Aorta (tissue), 5 donors: ENCODE measurements at places on chromosomes 16 and 17. TPM values are rescaled to one million over a fixed set of nuclear protein-coding genes. Genes with fewer than 3 reads are reported as not detected.
A peak's percentile ranks its signal among the peaks of the same experiment; 100 is the strongest.

Gene KCNH4
- polyA plus RNA-seq = not detected

DNA sequence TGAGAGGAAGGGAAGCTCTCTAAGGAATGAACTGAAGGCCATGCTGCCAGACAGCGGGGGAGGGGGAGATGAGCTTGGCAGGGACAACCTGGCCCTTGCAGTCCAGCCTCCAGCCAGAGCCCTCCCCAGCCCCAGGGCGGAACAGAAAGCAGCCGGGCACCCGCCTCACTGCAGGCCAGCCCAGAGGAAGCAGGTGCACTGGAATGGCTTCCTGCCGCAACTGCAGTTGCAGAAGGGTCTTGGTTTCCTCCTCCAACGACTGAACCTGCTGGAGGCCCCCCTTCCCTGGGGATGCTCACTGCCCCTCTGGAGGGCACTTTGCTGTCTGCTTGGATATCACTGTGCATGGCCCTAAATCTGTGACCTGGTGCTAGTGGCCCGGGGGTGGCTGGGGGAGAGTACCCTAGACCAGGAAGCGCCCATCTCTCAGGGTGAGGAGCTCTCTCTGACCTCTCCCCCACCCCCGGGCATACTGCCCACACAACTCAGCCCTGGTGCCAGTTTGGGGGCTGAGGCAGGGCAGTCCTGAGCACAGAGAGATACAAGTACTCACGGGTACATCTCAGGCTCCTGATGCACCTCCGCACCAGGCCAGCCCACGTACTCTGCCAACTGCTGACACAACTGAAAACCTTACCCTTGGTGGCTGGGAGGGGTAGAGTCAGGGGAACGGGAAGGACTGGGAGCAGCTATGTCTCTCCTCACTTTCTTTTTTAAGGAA is 41.1 kb downstream of the MYO18A start:
- no peaks in the 10 kb centered on the region for H3K36me3 ChIP-seq
- peak; percentile 81 for DNase-seq
- peak overlapping the region; percentile 63 for H3K27ac ChIP-seq
- H3K4me1 ChIP-seq = no peaks in the 10 kb centered on the region

DNA sequence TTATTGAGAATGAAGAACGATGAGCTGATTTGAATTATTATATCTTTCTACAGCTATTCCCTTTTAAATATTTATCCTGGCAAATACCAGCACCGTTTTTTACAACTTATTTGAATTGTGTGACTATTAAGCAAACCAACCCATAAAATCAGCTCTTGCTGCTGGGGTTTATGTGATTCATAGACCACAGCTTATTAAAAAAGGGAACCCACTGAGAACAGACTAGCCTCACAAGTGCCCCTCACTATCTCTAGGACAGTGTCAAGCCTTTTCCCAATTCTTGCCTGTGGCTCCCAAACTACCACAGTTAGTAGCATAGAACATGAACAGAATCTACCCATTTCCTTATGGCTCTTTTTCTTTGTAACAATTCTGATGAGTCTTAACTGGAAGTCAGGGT is 6.1 kb upstream of the LIG3 start:
- no peaks in the 10 kb centered on the region for H3K27me3 ChIP-seq
- H3K4me1 ChIP-seq = no peaks in the 10 kb centered on the region
- DNase-seq = no peak

GRCh38 chr17:17462048-17462824 is 14.6 kb upstream of the MED9 start:
- DNase-seq = no peak
- H3K4me1 ChIP-seq = no peaks in the 10 kb centered on the region
- H3K4me3 ChIP-seq = no peak overlapping the region
- no peaks in the 10 kb centered on the region for H3K27me3 ChIP-seq

DNA sequence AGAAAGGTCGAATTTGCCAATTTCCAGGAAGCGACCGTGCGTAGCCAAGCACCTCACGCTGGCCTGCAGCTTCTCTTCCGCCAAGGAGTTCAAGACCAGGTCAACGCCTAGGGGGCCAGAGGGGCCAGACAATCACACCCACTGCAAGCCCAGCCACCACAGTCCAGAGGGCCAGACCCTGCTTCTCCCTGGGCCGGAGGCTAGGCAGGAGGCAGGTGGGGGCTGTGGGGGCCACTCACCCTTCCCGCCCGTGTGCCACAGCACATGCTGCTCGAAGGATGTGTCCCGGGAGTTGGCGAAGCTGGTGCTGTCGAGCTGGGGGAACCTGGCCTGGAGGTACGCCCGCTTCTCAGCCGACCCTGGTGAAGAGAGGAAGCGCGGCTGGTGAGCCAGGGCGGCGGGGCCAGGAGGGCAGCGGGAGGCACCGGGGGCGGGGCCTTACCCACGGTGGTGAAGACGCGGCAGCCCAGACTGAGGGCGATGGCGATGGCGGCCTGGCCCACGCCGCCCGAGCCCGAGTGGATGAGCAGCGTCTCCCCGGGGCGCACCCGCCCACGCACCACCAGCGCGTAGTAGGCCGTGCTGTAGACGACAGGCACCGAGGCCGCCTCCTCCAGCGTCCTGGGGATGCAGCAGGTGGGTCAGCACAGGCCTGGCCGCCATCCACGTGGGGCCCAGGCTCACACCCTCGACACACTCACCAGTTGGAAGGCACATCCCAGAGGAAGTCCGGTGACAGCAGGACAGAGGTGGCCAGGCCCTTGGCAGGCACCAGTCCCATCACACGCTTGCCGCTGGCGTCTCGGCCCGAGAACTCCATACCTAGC is 14.3 kb downstream of the FASN start:
- H3K27ac ChIP-seq = no peak overlapping the region
- H3K4me3 ChIP-seq = no peak overlapping the region
- no peaks in the 10 kb centered on the region for H3K27me3 ChIP-seq
- DNase-seq = no peak
- H3K36me3 ChIP-seq = peaks cover 24% of the 10 kb centered on the region
- H3K4me1 ChIP-seq = no peaks in the 10 kb centered on the region

Gene PERCC1
- not detected for polyA plus RNA-seq

- H3K4me1 ChIP-seq = no peaks in the 10 kb centered on the region
- no peak overlapping the region for H3K4me3 ChIP-seq
- no peak for DNase-seq
- no peaks in the 10 kb centered on the region for H3K36me3 ChIP-seq
Measured at GRCh38 chr17:57006040-57006439, 28.1 kb downstream of the SCPEP1 start.

GRCh38 chr16:86396901-86397311 is 113.4 kb upstream of the FOXF1 start:
- no peaks in the 10 kb centered on the region for H3K27me3 ChIP-seq
- no peaks in the 10 kb centered on the region for H3K36me3 ChIP-seq
- H3K27ac ChIP-seq = no peak overlapping the region

DNA sequence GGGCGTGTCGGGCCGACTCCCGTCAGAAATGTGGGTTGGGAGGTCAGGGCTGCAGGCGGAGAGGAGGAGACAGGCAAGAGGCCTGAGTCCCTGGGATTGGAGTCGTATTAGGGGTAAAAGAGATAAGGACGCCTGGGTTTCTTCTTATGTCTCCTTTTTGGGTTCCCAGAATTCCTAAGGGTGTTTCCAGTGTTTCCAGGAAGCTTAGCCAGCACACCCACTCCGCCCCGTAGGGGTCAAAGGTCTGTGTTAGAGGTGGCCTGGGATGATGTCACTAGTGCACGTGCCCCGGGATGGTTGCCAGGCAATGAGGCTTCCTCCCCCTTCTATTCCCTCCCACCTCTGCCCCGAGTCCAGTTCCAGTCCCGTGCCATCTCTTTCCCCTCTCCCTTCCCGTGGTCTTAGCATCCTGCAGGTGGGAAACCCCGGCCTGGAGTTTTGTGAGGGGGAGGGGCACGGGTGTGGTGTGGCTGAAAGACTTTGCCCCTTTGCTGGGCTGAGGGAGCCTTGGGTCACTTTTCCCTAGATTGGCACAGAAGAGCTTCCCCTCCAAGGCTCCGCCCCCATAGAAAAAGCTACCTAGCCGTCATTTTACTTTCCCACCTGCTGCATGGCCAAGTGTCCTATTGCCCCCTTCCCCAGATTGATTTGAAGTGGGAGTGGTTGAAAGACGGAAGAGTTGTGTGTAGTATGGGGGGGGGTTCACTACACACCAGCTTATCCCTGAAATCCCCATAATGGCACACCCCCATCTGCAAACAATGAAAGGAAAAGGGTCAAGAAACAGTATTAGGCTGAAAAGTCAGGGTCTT is 2.8 kb downstream of the KDM6B start:
- H3K27me3 ChIP-seq = no peaks in the 10 kb centered on the region
- peak overlapping the region; percentile 73 for H3K4me3 ChIP-seq
- no peaks in the 10 kb centered on the region for H3K36me3 ChIP-seq
- peak; percentile 85 for DNase-seq
- no peak overlapping the region for H3K27ac ChIP-seq

Gene CD300A
- polyA plus RNA-seq = 2.6 TPM

Gene CCL18
- polyA plus RNA-seq = 0.64 TPM

DNA sequence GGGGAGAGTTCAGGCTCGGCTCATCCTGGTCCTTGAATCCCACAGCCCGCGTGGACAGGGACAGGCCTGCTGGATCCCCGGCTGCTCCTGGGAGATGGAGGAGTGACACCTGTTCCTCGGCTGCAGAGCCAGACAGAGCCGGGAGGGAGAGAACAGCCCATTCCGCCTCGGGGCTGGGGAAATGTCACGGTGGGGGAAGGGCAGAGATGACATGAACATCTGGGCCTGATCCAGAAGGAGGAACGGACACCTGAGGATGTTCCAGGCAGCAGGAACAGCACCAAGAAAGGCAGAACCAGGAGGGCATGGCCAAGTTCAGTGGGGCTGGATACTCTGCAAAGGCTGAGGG is 2.1 kb downstream of the ZNF764 start:
- no peaks in the 10 kb centered on the region for H3K36me3 ChIP-seq
- H3K4me1 ChIP-seq = no peaks in the 10 kb centered on the region
- no peaks in the 10 kb centered on the region for H3K27me3 ChIP-seq
- no peak overlapping the region for H3K27ac ChIP-seq
